Activated gamma-delta T cell (primary cell): ENCODE measurements at places on chromosomes 12 and 14.

DNA sequence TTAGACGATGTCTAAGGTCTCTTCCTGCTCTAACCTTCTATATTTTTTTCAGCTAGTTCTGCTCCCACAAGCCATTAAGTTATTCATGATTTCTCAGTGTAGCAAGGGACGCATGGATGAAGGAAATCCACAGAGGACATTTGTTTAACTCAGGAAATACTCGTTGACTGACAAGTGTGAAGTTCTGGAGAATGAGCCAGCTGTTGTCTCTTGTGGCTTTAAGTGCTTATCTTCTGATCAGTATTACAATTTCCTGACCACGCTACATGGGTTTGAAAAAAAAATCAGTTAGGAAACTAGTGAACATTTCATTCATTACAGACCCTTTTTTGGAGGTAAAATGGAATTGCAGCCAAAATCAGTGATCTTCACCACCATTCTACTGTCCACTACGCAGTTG is 53.1 kb downstream of the GUCY2C start:
- no peak for DNase-seq

DNA sequence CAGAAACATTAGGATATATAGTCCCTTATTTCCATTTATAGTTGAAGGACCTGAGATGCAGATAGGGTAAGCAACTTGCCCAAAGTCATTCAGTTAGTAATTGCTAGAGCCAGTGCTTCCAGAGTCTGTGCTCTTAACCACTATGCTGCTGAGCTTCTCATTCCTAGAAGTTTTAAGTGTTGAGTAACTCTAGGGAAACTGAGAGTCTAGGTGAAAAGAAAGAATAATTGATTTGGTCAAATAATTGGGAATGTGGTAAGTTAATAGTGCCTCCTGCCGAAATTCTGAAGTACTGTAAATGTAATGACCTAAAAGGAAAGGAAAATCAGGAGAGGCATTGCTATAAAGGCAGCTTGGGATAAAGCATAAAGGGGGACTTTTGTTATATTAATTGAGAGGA is 14.1 kb downstream of the PYROXD1 start:
- DNase-seq = no peak

GRCh38 chr14:80206351-80207080 is 4.8 kb downstream of the DIO2 start:
- no peak for DNase-seq

GRCh38 chr12:127336416-127336815 is 930.6 kb upstream of the TMEM132C start:
- no peak for DNase-seq

DNA sequence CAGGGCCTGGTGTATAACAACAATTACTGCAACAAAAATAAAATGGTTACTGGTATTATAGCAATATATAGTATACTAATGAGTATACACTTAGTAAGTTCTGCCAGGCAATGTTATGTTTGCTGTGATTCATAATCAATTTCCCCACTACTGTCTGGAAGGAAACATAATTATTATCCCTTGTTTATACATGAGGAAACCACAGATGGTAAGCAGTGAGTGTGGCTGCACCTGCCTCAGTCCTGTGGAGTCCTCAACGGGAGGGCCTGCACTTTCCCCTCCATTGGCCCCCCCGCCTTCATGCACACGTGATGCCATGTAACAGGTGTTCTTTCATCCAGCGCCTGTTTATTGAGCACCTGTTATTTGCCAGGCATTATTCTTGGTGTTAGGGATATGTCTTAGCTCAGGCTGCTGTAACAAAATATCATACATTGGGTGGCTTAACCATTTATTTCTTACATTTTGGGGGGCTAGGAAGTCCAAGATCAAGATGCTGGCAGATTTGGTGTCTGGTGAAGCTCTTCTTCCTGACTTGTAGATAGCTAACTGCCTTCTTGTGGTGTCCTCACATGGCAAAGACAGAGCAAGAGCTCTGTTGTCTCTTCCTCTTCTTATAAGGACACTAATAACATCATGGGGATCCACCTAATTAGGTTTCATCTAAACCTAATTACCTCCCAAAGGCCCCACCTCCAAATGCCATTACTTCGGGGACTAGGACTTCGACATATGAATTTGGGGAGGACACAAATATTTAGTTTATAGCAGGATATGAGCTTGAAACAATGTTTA is 59.5 kb upstream of the CHGA start:
- DNase-seq = no peak

GRCh38 chr14:102481791-102482238 is 27.8 kb downstream of the ANKRD9 start:
- DNase-seq = no peak

DNA sequence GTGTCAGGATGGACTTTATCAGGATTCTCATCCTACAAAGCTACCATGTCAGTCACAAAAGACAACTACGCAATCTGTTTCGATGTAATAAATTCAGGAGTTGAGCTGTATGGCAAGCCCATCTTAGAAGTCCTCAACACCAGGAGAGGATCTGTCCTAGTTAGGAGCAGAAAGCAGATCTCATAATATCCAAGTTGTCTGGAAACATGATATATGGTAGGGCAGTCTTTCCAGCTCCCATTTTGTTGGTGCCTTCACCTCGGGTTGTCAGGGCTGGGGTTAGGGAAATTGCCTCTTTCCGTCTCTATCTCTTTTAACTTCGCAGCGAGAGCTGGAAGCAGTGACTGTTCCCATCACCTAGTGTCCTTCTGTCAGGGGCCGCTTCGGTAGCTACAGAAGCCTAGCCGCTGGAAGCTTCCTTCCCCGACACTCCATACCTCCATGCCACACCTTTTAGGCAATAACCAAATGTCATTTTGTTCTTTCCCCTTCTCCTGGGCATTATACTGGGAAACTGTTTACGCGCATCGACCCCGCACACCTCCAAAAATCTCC is 1.4 kb downstream of the NIN start:
- no peak for DNase-seq

- DNase-seq = no peak
Observed at GRCh38 chr12:60257063-60257462, 661.2 kb downstream of the SLC16A7 start.

DNA sequence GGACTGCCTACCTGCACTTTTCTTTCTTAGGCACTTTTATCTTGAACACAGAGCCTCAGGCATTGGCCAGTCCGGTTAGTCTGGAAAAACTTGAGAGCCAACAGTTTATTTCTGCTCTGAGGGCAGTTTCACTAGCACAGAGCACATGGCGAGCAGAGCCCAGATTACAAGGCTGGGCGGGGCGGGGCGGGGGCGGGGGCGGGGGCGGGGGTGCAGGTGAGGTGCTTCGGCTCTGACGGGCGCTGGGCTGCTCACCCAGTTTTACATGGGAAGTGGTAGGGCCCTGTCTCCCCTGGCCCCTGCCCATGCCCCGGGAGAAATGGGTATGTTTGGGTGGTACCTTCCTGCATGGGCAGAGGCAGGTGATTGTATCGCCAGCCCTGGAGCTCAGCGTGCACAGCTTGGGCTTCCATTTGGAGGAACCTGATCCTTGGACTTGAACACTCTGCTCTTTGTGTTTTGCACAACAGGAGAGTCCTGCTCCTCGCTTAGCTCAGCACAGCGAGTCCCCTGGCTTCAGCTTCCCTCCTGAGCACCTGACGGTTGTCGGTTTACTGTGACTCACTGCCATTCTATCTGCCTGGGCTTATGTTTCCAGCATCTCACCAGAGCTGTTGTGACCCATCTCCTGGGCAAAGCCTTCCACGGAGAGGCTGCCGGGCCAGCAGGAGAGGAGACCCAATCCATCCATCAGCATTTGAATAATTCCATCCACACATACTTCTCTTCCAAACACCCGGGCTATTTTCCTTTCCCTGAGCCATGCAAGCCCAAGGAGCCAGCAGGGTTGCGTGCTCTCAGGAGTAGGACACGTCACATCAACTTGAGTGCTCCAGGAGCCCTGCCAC is 108.5 kb downstream of the ARF6 start:
- no peak for DNase-seq

DNA sequence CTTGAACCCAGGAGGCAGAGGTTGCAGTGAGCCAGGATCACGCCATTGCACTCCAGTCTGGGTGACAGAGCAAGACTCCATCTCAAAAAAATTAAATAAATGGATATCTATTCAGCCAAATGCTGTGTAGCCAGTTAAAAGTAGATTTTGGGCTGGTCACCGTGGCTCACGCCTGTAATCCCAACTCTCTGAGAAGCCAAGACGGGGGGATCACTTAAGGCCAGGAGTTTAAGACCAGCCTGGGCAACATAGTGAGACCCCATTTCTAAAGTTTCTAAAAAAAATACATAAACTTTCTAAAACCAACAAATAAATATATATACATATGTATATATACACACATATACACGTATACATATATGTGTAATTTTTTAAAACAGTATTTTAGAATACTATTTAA is 188.8 kb downstream of the FBXL14 start:
- DNase-seq = no peak

- no peak for DNase-seq
Observed at GRCh38 chr14:95711476-95712176, 2.3 kb downstream of the TCL1A start.

- DNase-seq = no peak
Observed at GRCh38 chr12:11827091-11828061, 177.9 kb downstream of the ETV6 start.

DNA sequence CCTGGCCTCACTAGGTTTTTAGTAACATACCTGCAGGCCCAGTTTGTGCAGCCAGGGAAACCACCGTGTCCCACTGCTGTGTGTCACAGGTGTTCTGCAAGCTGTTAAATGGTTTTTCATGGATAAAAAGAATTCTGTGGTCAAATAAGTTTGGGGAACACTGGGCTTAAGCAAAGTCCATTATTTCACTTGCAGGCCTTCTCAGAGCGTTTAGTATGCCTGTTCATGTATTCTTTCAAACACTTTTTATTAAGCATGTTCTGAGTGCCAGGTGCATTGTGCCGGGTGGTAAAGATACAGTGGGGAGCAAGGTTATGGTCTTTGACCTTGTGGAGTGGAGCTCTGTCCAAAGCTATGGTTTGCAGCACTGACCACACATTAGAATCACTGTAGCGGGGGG is 7.4 kb downstream of the RNFT2 start:
- DNase-seq = no peak

DNA sequence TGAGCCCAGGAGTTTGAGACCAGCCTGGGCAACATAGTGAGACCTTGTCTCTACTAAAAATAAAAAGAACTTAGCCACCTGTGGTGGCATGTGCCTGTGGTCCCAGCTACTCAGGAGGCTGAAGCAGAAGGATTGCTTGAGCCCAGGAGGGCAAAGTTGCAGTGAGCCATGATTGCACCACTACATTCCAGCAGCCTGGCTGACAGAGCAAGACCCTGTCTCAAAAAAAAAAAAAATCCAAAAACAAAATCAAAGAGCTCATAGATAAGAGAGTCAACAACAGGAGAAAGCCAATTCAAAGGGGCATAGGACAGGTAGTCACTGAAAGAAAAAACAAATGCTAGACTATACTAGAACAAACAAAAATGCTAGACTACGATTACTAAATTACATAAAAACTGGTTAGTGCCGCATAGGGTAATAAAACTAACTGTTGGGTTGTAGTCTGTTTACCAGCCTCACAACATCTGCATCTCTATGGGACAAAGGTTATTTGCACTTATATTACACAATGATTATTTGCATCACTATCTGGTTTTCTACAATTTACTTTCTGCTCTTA is 16.6 kb upstream of the EEA1 start:
- no peak for DNase-seq

- no peak for DNase-seq
Observed at GRCh38 chr12:131862994-131863710, 31.3 kb upstream of the ULK1 start.

- DNase-seq = no peak
Observed at GRCh38 chr12:70645494-70646317, 8.5 kb upstream of the PTPRB start.

DNA sequence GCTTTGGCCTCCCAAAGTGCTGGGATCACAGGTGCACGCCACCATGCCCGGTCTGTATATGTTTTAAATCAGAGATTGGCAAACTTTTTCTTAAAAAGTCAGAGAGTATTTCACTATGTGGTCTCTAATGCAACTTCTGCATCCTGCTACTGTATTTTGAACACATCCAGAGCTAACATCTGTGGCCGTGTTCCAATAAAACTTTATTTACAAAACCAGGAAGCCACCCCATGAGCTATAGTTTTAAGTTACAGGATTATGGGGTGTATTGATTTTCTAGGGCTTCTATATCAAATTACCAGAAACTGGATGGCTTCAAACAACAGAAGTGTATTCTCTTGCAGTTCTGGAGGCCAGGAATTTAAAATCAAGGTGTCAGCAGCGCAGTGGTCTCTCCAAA is 5.3 kb upstream of the RBM19 start:
- no peak for DNase-seq

- no peak for DNase-seq
Observed at GRCh38 chr12:31585271-31585670, 5.7 kb downstream of the DENND5B start.

GRCh38 chr12:4356041-4356327 is 23.5 kb downstream of the FGF23 start:
- DNase-seq = no peak

- DNase-seq = no peak
Observed at GRCh38 chr12:26621932-26622331, 211.1 kb downstream of the ITPR2 start.

DNA sequence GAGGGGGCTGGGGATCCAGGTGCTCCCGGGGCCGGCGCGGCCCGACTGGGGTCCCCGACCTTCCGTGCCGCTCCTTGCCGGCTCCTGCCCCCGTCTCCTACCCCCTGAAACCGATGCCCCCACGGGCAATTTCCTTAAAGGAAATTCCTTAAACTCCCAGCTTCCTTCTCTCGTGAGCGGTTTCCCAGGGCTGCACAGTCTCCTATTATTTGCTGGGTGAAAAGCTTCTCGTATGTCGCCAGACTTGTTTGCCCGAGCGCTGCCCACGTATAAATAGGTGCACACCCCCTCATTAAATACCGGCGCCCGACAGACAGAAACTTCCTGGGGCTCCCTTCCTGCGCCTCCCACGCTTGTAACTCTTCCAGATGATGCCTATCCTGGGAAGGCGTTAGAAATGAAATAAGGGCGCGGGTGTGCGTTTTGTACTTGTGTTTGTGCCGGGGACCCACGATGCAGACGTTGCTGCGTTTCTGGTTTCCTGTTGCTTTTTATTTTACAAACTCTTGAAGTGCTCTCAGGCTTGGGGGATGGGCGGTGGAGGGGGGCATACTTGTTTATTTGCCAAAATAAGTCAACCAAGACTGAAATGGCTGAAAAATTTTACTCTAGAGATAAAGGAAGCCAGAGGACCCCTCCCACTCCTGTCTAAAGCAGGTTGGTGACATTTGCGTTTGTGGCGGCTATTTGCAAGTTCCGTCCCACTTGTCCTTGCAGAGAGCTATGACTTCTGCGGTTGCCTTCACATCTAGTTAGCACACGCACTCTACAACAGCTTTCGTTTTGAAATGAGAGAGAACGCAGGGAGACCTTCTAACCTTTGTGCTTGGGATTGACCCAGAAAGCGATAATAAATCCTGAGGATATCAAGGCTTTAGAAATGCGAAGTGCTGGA is 1.0 kb downstream of the HIP1R start:
- DNase-seq = no peak
